ENCODE measurements at places on chromosomes 5 and 9. TPM values are rescaled to one million over a fixed set of nuclear protein-coding genes. Genes with fewer than 3 reads are reported as not detected.

Gene ECM2
- 1.00 TPM for total RNA-seq

Gene CCDC180
- 4.5 TPM for total RNA-seq

Gene PRELID2
- total RNA-seq, result 23.5 TPM

Gene FGFR4
- 0.62 TPM for total RNA-seq

Gene N4BP3
- 1.1 TPM for total RNA-seq

Gene SLC36A3
- total RNA-seq, result not detected

Gene ABLIM3
- total RNA-seq, result 19.6 TPM

Gene F2RL1
- total RNA-seq, result 62.0 TPM

Gene HAVCR2
- 0.44 TPM for total RNA-seq

Gene ZNF454
- 1.7 TPM for total RNA-seq

Gene MARCOL
- total RNA-seq, result not detected

Gene PDZD2
- total RNA-seq, result 0.44 TPM

Gene ARID3C
- 0.22 TPM for total RNA-seq

Data from uterine smooth muscle cell (primary cell).